NCI-H748 treated with DMSO at 0.1 percent for 48 hours (cell line): ENCODE measurements at places on chromosomes 5 and 9.

GRCh38 chr9:120770931-120771330, 22.3 kb downstream of the FBXW2 start:
- no peak for DNase-seq

DNA sequence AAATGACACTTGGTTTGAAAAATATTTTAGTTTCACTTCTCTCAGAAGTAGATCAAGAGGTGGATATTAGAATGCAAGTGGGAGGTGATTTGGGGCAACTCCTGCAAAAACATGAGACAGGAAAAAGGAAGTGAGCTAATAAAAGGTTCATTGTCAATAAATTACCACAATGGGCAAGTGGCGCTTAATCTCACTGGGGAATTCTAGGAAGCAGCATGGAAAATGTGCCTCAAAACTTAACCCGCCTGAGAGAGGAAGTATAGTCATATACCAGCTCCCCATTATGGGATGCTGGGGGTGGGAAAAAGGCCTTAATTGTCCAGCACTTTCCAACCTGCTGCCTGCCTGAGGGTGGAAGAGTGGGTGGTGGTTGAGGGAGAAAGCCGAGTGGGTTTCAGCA, 204.1 kb downstream of the ELAVL2 start:
- no peak for DNase-seq

DNA sequence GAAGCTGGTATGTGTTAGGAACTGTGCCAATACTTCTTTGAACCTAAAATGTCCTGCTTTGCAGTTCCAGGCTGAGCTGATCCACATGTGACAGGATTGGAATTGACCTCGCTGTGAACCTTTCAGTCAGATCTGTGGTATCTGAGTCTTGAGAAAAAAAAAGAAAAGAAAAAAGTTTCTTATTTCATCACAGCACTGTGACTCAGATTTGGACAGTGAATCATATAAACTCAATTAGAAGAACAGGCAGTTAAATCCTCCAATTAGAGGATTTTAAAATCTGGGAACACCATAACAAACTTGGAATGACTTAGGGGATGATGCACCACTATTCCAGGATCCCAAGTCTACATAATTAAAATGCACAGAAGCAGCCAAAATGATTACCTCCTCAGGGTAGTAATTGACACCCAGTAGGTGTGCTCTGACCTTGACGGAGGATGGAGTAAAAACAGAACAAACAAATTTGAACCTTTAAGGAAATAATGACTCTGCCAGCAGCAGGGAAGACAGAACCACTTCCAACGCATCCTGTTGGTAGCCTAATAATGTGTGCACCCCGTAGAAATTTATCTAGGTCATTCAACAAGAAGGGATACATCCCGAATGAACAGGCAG, 57.8 kb upstream of the RAI14 start:
- peak; percentile 66 for DNase-seq

- no peak for DNase-seq
Measured at GRCh38 chr9:137590123-137590468, 216 bp downstream of the ZMYND19 start.

DNA sequence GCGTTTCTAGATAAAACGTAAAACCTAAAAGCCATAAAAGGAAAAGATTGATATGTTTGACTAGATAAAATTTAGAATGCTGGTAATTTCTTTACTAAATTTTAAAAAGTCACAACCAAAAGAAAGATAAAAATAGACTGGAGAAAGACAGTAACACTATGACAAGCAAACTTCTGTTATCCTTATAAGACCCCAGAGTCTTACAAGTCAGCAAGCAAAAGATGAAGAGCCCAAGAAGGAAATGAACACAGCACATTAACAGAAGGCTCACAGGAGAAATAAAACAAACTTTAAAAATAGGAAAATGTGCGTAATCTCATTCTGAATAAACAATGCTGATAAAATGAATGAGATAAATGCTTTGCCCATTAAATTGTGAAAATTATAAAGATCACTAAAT, 29.7 kb downstream of the IL7R start:
- DNase-seq = no peak
